ENCODE measurements at places on chromosomes 5 and 9.

DNA sequence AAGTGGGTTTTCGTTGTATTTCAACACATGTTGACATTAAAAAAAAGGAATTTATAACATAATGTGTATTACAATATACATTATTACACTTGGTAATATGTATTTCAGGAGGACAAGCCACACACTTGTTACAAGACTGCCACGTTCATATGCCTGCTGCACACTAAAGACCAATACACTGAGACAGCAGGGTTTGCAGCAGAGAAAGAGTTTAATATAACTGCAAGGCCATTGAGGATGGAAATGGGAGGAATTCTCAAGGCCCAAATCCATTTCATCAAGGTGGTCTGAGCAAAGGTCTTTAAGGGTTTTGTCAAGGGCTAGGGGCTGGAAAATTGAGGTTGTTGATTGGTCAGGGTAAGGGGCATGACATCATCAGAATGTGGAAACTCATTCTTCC, 1017.8 kb upstream of the CDH10 start:
- DNase-seq = no peak

GRCh38 chr9:127614961-127615360, 2.9 kb downstream of the STXBP1 start:
- DNase-seq = no peak

GRCh38 chr9:124214596-124215367, 43.0 kb upstream of the NEK6 start:
- no peak for DNase-seq

GRCh38 chr9:113131689-113132151, 19.1 kb upstream of the SLC31A2 start:
- peak; percentile 47 for DNase-seq

GRCh38 chr5:88370824-88371223, 102.2 kb upstream of the TMEM161B start:
- DNase-seq = no peak

- DNase-seq = no peak
Measured at GRCh38 chr9:84748112-84748511, 78.6 kb downstream of the NTRK2 start.

DNA sequence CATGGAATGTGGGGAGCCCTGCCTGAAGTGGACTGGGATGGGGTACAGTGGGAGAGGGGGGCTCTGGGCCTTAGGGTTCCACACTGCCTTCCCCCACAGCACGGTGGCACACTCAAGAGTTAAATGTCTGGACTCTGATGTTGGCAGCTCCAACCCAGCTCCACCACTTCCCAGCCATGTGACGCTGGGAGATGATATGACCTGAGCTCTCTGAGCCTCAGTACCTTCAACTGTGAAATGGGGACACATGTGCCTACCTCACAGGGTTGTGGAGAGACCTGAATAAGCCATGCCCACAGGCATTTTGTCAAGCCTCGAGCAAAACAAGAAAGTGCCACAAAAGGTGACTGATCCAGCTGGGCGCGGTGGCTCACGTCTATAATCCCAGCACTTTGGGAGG, 3.4 kb upstream of the PDGFRB start:
- DNase-seq = no peak

GRCh38 chr9:125522328-125522725, 184.7 kb downstream of the MAPKAP1 start:
- no peak for DNase-seq

DNA sequence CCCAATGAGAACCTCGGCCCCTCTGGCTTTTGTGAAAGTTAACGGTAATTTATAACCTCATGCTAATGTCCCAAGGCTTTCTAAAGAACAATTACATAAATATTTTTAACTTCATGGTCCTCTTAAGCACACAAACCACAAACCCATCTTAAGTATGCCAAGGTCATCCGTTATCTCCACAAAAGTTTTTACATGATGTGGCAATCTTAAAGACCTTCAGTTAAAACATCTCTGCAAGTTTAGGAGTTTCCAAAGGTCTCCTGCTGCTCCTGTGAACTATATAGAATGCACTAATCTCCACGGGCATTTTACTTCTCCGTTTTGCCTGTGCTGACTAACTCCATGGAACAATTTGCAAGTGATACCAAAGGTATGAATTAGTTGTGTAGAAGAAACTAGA, 228.2 kb downstream of the TLE1 start:
- DNase-seq = no peak

GRCh38 chr5:173839117-173839713, 48.9 kb upstream of the CPEB4 start:
- peak; percentile 50 for DNase-seq

DNA sequence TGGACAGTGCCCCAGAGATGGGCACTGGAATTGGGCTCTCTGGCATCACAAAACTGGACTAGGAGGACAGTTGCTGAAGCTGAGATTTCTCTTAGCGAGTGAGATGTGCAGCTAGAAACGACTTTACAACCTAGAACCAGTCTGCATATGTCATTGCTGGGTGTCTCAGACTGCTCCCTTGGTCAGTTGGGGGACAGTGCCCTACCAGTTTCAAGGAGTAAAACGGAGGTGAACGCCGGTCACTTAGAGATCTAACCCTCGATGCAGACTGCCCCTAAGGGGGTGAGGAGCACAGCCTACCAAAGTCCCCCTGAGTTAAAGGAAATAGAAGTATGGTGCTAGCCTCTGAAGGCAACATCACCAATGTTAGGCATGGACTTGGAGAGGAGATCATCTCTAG, 704.4 kb upstream of the CDH9 start:
- DNase-seq = no peak

DNA sequence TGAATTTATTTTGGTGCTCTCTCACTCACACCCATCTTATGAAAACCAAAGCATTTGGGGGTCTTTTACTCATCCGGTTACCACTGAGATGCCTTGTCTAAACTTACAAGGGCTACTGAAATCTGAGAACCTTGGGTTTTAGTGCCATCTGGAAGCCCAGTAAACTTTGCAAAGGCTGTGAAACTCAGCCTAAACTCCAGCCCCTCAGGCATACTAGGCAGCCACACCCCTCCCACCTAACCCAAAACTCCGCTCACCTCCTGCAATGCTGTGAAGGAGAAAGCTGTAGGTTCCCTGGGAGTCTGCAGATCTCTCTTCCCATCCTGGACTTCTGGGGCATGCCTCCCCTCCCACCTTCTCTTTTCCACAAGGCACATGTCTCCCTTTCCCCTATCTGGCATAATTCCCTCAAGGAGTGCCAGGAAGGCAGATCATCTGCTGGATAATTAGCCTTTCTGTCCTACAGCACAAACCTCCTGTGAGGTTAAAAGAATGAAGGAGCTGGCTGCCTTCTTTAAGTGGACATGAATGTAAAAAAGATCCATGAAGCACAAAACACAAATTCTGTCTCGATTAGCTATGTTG, 71.5 kb upstream of the ANXA1 start:
- DNase-seq = no peak

DNA sequence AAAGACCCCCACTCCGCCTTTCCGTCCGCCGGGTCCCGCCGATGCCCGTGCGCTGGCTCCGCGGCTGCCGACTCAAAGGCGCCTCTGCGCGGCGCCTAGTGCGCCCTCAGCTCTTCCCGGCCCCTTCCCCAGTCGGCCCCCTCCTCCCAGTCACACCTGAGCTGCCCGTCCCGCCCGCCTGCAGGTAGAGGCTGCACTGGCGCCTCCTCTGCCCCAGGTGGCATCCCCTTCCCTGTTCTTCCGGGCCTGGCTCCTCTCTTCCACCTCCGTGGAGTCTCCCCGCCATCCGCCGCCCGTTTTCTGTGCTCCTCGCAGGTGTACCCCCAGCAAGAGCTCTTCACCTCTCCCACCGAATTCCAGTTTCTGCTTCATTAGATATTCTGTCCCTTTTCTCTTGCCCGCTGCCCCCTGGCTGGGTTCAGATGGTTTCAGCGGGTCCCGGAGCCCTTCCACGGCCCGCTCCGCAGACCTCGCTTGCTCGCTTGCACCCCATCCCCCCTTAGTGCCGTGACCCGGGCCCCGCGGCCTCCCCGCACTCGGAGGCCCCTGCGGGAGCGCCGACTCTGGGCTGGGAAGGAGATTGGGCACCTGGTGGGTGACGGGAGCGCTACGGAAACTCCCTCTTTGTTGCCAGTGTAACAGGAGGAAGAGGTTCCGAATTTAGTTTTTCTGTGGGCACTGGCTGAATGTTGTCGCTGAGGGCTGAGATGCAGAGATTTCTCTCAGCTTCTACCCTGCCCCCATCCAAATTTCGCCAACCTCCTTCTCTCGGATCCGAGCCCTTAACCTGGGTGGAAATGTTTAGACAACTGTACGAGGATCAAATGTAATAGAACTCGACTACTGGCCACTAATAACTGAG, 809 bp downstream of the SLC44A1 start:
- peak; percentile 92 for DNase-seq

- DNase-seq = no peak
Measured at GRCh38 chr5:170736966-170737365, 46.6 kb upstream of the GABRP start.

DNA sequence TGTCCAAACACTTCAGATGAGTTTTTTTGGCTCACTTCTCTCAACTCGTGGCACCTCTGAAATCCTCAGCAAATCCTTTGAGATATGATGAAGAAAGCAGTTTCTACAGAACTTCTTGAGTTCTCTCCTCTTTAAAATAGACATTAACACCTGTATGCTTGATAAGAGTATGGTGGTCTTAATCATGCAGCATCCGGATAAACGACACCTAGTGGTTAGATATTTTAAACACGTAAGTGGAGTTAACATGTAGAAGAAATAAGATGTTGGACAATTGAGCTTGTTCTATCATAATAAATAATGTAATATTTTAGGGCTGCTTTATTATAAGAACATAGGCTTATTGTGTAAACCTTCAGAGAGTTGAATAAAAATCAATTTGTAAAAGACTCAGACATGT, 324.8 kb downstream of the CYLC2 start:
- DNase-seq = no peak

- DNase-seq = no peak
Measured at GRCh38 chr9:122975196-122975595, 34.4 kb downstream of the RABGAP1 start.

DNA sequence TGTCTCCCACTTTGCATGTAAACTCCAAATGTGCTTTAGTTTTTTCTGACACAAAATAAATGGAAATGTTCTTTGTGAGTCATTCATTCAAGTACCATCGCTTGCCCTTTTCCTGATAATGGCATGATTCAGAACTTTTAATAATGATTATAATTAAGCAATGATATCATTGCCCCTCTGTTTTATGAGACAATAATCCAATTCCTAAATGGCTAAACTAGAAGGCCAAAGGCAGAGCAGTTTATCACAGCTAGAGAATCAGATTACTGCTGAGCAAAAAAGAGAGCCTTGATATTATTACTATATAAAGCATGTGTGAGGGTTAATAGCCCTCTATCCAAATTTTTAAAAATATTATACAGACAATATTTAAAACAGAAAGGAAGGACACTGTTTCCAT, 484.2 kb upstream of the PTPRD start:
- DNase-seq = no peak

- DNase-seq = no peak
Measured at GRCh38 chr5:97182571-97183099, 412 bp downstream of the RIOK2 start.

GRCh38 chr5:10301842-10302610, 5.7 kb downstream of the CMBL start:
- no peak for DNase-seq

- peak; percentile 61 for DNase-seq
Measured at GRCh38 chr9:136143215-136144001, 24.7 kb upstream of the TMEM250 start.

DNA sequence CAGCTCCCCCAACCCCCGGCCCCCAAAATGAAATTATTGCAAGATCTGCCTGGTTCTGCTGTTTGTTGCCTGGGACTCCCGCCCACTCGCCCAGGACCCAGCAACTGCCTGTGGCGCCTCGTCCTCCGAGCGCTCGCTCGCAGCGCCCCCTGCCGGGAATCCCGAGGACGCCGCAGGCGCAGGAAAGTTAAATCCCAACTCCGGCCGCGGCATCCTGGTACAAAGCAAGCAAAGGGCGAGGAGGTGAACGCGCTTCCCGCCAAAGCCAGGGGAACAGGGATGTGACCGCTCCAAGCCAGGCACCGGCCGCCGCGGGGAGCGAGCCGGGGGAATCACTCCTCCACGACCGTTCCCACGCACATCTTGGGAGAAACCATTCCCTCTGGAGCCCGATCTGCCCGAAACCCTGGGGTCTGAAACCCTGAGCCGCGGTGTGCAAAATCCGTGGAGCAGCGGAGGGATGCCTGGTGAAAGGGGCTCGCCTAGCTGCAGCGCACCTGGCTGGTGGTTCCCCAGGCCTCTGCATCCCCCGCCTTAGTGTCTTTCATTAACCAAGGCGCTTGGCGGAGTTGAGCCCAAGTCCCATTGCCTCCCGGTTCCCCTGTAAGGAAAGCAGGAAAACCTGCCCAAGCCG, 1.3 kb downstream of the SEMA5A start:
- peak; percentile 93 for DNase-seq

- DNase-seq = no peak
Measured at GRCh38 chr5:119276978-119277377, 78.8 kb upstream of the TNFAIP8 start.

GRCh38 chr5:41246376-41246775, 33.0 kb upstream of the C6 start:
- DNase-seq = no peak

DNA sequence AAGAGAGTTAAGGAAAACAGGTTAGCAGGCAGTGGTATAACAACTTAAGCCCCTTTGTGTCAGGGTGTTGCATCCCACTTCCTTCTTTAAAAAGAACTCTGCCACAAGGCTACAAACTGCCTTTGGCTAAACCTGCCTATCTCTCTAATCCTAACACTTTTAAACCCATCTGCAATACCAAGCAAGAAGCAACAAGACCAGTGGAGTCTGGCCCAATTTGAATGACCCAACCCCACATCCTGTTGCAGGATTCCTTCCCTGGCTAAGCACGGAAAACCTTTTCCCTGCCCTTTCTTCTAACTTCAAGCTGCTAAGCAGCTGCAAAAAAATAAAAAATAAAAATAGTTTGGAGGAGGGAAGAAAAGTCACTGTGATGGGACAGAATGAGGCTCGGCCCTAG, 27.1 kb downstream of the ABCA1 start:
- no peak for DNase-seq

- no peak for DNase-seq
Measured at GRCh38 chr9:109907400-109907799, 127.4 kb downstream of the PALM2AKAP2 start.

- DNase-seq = no peak
Measured at GRCh38 chr5:66538531-66538930, 57.7 kb upstream of the MAST4 start.

DNA sequence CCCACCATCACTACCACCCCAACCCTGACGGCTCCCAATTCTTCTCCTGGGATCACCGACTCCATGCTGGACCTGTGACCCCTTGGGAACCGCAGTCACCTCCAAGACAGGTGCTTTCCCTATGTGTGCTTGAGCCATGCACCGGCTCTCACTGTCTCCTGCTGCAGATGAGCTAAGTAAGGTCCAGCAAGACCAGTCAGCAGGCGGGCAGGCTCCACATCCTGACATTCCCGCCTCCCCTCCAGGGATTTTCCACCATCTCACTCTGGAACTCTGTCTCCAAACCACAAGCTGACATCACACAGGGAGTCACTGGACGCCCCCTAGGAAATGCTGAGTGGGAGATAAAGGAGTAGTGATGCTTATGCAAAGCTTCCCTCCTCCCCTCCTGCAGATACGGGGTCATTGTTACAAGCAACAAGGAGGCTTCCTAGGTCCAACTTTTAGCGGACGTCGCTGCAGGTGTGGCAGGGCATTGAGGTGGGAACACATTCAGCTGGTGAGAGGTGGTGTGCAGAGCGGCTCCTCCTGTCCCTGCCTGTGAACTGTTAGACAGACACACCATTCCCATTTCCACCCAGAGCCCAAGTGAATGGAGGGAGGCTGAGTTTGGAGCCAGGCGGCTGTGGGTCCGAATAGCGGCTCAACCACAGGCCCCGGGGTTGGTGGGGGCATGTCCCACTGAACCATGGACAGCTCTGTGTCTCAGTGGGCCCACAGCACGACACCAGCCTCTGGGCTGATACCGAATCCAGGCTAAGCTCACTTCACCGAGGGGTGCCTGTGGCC, 129.2 kb upstream of the PHYKPL start:
- no peak for DNase-seq

Data from Caco-2 (cell line).